ENCODE measurements at places on chromosomes 3 and 15.

DNA sequence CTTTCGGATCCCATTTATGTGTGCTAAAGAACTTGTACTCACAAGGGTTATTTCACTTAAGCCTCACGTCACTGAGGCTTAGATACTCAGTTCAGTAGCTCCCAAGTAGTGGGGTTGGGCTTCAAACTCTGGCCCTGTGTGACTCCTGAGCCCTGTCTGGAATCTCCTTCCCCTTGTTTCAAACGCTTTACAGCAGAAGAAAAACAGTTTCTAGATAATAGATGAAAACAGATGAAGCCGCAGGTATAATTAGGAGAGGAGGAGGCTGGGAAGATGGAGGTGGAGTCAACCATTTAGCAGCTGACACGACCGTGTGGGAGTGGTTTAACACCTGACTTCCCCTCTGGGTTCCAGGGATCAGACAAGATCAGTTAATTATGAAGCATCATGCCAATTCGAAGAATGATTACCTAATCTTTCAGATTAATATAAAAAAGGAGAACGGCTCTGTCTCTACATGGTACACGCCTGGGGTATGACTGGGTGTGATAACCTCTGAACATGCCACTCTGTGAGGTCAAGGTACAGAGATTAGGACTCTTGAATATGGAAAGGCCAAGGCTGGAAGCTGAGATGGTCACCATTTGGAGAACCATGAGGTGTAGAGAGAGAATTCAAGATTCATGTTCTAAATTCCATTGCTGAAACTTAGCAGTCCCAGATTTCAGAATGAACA, 31.1 kb downstream of the TPM1 start:
- no peak for DNase-seq

- peak; percentile 66 for DNase-seq
These were observed 936 bp downstream of the ZXDC start for GRCh38 chr3:126474498-126475412.

GRCh38 chr15:65212097-65212496, 824 bp upstream of the CILP start:
- no peak for DNase-seq

- DNase-seq = no peak
These were observed 135.4 kb downstream of the MCTP2 start for GRCh38 chr15:94366781-94367180.

GRCh38 chr3:36944012-36944640, 728 bp downstream of the TRANK1 start:
- DNase-seq = peak; percentile 48

GRCh38 chr3:59237121-59237520, 187.3 kb upstream of the CFAP20DC start:
- DNase-seq = no peak

GRCh38 chr3:47984075-47984728, 32.0 kb downstream of the MAP4 start:
- peak; percentile 38 for DNase-seq

DNA sequence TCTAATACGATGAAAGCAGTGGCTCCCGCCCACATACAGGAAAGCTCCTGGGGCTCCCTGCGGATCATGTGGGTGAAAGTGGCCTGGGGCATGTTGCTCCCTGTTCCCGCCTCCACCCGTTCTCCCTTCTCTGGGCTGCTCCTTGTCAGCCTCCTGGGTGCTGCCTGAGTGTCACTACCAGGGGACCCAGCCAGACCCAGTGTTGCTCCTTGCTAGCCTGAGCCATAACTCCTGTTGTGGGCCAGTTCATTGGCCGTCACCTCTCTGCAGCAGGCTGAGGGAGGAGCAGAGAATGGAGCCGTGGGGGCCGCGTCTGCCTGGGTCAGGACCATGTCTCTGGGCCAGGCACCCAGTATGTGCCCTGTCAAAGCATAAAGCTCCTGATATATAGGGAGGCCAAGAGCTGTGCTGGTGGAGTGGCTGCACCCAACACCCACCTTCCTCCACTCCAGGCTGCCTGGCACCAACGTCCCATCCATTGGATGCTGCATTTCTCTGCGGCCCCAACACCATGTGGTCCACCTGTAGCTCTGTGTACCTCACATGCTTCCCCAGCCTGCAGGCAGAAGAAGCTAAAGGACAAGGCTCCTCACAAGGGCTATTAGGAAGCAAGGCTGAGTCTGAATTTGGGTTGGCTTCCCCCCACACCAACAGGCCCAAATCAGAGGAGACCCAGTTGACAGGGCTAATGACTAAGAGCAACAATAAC, 40.5 kb downstream of the KLF13 start:
- no peak for DNase-seq

DNA sequence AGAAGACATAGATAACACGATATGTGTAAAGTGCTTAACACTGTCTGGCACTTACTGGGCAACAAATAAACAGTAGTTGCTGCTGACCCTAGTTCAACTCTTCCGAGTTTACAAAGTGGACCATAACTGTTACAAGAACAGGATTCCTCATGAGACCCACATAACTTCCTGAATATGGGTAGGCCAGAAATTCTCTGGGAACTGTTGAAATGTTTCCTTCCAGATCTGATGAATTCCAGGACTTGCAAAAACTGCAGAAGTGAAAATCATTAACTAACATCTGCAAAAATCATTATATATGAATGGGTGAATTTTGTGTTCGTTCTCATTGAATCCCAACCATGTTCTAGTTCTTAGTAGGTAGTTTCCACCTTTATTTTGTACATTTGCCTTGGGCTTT, 181.7 kb upstream of the MME start:
- no peak for DNase-seq

- DNase-seq = peak; percentile 86
These were observed 34.1 kb upstream of the ATG7 start for GRCh38 chr3:11238060-11238459.

- no peak for DNase-seq
These were observed 40.8 kb upstream of the ATP2B2 start for GRCh38 chr3:10546181-10546624.

GRCh38 chr15:87347806-87348515, 908.6 kb downstream of the NTRK3 start:
- no peak for DNase-seq

- no peak for DNase-seq
These were observed 398.8 kb downstream of the MECOM start for GRCh38 chr3:169264711-169265110.
